ENCODE measurements at places on chromosomes 2 and 18. TPM values are rescaled to one million over a fixed set of nuclear protein-coding genes. Genes with fewer than 3 reads are reported as not detected.

The MAIP1 gene
- 43.2 TPM for polyA plus RNA-seq

The GKN1 gene
- polyA plus RNA-seq: not detected

GRCh38 chr2:240051697-240052096, 1.6 kb downstream of the OR6B3 start:
- peaks cover 2% of the 10 kb centered on the region for H3K27me3 ChIP-seq
- no peak overlapping the region for H3K4me3 ChIP-seq
- DNase-seq: no peak
- no peaks in the 10 kb centered on the region for H3K4me1 ChIP-seq
- H3K27ac ChIP-seq: no peak overlapping the region

The SERPINE2 gene
- 1.7 TPM for polyA plus RNA-seq

DNA sequence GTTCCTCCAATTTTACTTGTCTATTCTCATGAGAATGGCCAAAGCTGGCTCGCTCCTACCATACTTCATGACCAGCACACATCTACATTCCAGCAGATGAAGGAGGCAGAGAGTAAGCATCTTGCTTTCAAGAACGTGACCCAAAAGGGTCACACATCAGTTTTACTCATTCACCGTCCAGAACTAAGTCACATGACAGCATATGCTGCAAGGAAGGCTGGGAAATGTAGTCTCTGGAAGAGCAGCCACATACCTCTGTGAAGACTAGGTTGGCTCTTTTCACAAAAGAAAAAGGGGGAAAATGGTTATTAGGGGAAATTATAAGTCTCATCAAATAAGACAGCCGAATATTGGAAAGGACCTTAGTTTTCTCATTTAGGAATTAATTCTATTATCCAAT, 835.3 kb downstream of the EPHA4 start:
- DNase-seq: no peak
- H3K4me1 ChIP-seq: no peaks in the 10 kb centered on the region
- H3K27me3 ChIP-seq: no peaks in the 10 kb centered on the region
- no peak overlapping the region for H3K27ac ChIP-seq

The DLGAP1 gene
- 3.3 TPM for polyA plus RNA-seq

- DNase-seq: no peak
- no peak overlapping the region for H3K4me3 ChIP-seq
- H3K27me3 ChIP-seq: no peaks in the 10 kb centered on the region
- H3K27ac ChIP-seq: no peak overlapping the region
- H3K36me3 ChIP-seq: no peaks in the 10 kb centered on the region
Observed at GRCh38 chr18:68472701-68473295, 242.1 kb downstream of the TMX3 start.
